ENCODE measurements at places on chromosomes 11 and 22.

- no peak for DNase-seq
Measured at GRCh38 chr22:40624770-40625169, 11.7 kb downstream of the MRTFA start.

- no peak for DNase-seq
Measured at GRCh38 chr22:18056161-18056666, 21.6 kb upstream of the PEX26 start.

DNA sequence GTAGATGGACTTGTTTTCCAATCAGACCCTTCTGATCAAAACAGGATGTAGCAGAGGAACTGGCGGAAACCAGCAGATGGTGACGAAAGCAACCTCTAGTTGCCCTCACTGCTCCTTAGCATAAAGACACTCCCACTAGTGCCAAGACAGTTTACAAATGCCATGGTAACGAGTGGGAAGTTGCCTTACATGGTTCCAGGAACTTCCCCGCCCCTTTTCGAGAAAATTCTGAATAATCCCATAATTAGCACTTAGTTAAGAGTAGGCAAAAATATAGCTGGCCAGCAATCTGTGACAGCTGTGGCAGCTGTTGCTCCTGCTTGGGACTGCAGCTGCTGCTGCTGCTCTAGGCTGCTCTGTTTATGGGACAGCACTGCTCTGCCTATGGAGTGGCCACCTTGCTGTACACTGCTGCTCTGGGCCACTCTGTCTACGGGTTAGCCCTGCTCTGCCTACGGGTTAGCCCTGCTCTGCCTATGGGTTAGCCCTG, 33.4 kb upstream of the SORL1 start:
- DNase-seq: peak; percentile 39

- DNase-seq: peak; percentile 73
Measured at GRCh38 chr22:37088108-37088605, 21.4 kb downstream of the TMPRSS6 start.

- peak; percentile 44 for DNase-seq
Measured at GRCh38 chr22:29308791-29309262, 2.4 kb downstream of the GAS2L1 start.

DNA sequence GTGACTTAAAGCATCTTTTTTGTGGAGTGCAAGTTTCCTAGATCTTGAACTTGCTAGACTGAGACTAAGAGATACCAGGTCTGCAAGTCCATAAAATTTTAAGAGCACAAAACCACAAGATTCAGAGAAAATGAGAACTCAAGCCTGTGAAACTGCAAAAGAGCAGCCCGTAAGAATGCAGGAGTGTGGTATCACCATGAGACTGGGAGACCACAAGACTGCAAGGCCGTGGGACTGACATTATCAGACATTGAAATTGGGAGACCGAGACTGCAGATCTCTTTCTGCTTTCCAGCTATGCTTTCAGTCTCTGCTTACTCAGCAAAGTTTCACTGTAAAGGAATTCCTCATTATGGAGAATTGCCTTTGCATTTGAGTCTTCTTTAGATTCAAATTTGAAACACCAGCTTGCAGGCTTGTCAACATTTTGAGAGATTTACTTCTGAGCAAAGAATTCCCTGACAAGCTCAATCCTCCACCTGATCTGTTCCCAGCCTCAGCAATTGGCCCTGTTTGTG, 621.2 kb downstream of the KCNA4 start:
- DNase-seq: no peak

GRCh38 chr11:120863359-120863758, 160.5 kb upstream of the TBCEL start:
- DNase-seq: no peak

DNA sequence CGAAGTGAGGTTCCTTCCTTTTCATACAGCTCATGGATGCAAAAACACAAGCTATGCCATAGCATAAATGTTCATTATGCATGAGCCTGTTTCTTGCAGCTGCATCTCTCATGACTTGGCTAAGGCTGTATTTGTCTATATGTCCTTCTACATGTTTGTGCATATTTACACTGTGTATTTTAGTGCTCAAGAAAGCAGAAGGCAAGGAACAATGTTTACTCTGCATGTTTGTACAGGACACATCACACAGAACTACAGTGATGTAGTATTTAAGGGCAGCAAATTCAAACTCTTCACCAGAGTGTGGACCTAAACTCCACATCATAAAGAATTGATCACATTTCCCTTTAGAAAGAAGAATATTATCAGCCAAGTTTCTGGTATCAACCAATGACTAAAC, 170.3 kb downstream of the CADM1 start:
- DNase-seq: no peak

GRCh38 chr11:109798521-109798920, 294.7 kb upstream of the ZC3H12C start:
- no peak for DNase-seq

DNA sequence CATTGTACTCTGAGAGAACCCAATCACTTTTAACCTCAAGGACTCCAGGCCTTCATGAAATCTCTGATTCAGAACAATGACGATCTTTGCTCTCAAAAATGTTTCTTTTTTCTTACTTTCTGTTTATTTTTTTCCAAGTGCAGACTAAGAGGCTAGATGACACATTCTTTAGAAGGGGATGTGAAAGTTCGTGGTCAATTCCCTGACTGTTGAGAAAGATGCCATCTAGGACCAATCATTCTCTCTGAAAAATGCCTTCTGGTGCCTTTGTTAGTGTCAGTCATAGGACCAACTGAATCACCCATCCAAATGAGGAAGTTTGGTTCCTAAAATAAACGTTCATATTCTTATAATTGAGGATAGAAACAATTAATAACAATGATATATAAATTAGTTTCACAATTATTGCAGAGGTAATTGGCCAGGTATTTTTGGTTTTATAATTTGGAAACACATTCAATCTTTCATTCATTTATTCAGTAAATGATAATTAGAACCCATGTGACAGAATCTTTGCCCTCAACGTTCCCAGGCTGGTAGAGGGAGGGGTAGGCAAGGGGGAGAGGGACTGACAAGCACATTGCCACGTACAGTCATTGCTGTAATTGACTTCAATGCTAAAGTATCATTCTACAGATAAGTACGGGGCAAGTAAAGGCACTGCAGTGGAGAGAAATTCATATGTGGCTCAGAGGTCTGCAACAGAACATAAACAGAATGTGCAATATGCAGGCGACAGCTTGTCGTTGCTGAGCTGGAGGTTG, 333.4 kb upstream of the MPPED2 start:
- no peak for DNase-seq

All from stimulated activated CD4-positive, alpha-beta T cell treated with anti-CD3 and anti-CD28 coated beads, Interleukin-15, amount 100 ng/mL, for 24 hours (primary cell).